ENCODE measurements at places on chromosomes 7 and 10.

- no peak for DNase-seq
These were observed 212.1 kb downstream of the GFRA1 start for GRCh38 chr10:116060864-116061263.

DNA sequence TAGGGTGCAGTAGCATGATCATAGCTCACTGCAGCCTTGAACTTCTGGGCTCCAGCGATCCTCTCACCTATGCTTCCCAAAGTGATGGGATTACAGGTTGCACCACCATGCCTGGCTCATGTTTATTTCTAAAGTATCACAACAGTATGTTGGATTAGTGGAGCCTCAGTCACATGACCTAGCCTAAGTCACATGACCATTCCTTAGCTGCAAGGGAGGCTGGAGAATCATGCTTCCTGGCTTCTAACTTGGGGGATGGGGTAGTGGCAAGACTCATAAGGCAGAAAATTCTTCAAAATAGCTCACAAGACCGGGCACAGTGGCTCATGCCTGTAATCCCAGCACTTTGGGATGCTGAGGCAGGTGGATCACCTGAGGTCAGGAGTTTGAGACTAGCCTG, 26.9 kb upstream of the TPST1 start:
- no peak for DNase-seq

GRCh38 chr10:80408242-80409101, at the start of gene PRXL2A:
Gene PRXL2A, plus strand, starts transcription at chr10:80408551. Its CDS starts 11,917 bp downstream, at chr10:80420468.
- DNase-seq: peak; percentile 56

DNA sequence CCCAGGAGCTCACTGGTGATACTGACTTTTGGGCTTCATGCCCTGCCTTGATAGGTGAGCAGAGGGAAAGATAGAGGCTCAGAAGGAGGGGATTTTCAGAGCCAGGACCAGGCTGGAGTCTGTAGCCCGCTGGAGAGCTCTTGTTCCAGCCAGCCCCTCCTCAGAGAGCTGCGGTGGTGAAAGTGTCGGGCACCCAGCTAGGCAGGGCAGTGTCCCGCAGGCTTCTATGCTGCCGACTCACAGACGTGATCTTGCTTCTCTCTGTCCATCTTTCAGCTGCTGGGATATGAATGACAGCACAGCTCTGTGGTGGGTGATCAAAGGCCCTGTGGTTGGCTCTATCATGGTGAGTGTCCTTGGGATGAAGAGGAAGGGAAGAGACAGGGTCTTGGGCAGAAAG, 35.2 kb downstream of the ADCYAP1R1 start:
- DNase-seq: no peak

DNA sequence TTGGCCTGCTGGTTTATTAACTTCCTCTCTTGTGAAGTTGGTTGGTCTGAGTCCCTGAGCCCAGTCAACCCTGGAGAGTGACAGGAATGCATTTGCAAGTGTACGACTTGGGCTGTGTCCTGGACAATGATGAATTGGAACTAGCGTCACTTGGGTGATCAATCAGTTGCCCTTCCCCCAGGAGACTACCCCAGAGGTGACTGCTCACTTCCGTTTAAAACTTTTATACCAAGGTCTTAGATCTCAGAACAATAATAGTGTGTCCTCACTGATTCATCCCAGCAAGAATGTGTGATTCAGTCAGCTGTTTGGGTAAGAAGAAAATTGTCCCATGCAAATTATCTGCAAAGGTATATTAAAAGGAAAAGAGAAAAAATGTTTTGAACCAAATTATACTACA, 102.9 kb upstream of the ARMC3 start:
- no peak for DNase-seq

DNA sequence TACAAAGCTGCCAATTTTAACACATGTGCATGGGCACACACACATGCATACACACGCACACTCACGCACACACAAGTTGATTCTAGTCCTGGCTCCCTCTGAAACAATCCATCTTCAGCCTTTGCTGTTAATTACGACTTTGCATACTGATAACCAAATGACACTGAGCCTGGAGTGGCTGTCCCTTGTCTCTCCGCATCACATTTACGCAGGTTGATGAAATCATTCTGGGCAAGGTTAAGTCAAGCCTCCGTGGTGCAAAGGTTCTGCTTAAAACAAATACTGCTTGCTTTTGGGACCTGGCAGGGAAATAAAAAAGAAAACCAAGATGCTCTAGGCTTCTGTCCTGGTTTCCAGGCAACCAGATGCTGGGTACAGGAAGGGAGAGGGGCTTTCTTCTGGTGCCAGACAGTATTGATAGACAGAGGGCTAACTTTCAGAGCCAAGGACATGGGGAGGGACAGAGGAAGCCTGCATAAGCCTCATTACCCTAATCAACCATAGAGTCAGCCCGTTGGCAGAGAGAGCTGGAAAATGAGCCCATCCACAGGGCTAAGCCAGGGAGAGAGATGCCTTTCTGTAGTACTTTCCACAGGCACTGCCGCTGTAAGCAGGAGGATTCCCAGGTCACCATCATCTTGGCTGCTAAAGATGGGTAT, 233.0 kb downstream of the WDR11 start:
- no peak for DNase-seq

DNA sequence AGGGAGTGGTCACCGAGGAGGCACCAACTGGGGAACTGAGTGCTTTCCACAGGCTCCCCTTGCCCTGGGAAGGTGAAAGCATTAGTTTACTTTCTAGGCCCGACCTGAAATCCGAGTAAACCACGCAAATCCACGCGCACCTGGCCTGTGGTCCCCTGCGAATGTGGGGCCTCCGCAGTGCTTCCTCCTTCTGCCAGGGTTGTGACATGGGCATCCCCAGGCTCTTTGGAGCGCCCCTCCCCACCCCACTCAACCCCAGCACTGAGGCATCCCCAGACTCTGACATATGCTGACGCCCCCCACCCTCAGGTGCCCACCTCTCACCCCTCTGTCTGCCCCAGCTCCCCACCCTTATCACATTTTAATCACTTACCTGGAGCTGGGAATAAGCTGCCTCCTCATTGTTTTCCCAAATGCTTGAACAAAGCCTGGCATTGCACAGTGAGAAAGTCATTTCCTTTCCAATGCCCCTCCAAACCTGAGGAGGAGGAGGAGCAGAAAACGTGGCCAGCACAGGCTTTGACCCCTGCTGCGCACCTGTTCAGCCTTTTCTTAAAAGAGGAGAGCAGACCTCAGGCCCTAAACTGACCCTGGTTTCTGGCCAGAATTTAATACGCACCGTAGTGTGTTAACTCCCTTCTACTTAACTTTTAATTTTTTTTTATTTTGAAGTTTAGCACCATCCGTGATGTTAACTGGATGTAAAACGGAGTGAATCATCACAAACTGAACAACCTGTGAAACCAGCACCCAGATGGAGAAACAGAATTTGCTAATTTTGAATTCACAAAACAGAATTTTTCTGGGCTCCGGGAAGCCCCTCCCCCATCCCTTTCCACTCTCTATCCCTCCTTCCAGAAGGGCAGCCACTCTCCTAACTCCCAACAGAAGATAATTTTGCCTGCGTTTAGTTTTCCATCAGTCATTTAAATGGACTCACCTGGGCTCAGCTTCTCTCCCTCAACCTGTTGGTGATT, 129.4 kb downstream of the WDR11 start:
- DNase-seq: no peak

- DNase-seq: no peak
These were observed 1.9 kb upstream of the PAX4 start for GRCh38 chr7:127619681-127620405.

DNA sequence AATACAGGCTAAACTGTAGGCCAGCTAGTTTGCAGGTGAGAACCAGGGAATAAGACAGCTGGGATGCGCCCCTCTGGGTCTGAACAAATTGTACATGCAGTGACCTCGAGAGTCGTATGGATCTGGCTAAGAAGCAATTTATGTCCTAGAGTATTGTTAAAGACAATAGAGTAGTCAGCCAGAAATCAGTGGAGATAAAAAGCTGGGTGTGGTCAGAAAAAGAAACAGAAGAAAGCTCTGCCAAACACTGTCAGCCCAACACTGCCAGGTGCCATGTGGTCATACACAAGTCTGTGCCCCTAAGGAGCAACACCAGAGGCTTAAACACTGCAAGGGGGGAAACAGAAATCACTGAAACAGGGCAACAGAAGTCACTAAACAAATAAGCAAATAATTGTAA, 62.2 kb downstream of the CNOT4 start:
- DNase-seq: no peak

- DNase-seq: no peak
These were observed 342.3 kb upstream of the BMPER start for GRCh38 chr7:33562996-33563395.

DNA sequence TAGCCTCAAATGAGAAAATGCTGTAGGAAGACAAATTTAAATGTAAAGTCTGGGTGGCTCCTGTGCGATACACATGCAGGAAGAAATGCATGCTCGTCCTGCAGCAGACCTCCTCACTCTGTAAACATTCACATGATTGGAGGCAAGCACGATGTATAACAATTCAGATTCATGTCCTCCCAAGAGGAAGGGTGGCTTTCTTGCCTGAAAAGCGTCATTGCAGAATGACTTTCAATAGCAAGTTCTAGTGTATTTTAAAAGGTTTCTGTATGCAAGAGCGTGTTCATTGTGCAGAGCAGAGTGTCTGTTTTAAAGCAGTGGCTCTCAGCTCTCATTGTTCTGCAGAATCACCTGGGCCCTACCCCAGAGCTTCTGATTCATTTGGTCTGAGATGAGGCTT, 170.3 kb upstream of the CELF2 start:
- no peak for DNase-seq

- DNase-seq: no peak
These were observed 282.3 kb upstream of the DKK1 start for GRCh38 chr10:52031771-52032170.

Data from CMK (cell line).